ENCODE measurements at places on chromosomes 3 and 15.

- no peak for DNase-seq
Measured at GRCh38 chr3:182235504-182235903, 523.8 kb downstream of the SOX2 start.

- peak; percentile 9 for DNase-seq
Measured at GRCh38 chr3:119357190-119357589, 63.0 kb downstream of the ARHGAP31 start.

- DNase-seq = no peak
Measured at GRCh38 chr3:150090006-150090405, 119.3 kb upstream of the PFN2 start.

DNA sequence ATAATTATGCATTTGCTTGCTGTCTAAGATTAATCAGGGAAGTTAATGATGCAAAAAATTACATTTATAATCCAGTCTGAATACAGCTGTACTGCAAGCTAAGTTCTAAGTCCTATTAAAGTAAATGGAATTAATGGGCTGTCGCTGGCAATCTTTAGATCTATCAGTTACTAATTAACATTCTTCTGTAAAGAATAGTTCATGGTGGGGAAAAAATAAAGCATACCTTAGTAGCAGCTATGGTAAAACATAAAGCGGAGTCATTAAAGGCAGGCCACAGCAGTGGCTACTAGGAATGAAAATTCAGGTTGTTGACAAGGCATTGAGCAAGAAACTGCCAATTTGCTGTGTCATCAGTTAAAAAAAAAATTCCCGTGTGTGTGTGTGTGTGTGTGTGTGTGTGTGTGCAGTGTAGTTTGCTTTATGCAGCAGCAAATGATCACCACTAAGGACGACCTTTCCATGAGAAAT is 129.8 kb downstream of the ZNF385D start:
- DNase-seq = peak; percentile 73

GRCh38 chr3:19348941-19349564 is 200.7 kb downstream of the KCNH8 start:
- peak; percentile 39 for DNase-seq

DNA sequence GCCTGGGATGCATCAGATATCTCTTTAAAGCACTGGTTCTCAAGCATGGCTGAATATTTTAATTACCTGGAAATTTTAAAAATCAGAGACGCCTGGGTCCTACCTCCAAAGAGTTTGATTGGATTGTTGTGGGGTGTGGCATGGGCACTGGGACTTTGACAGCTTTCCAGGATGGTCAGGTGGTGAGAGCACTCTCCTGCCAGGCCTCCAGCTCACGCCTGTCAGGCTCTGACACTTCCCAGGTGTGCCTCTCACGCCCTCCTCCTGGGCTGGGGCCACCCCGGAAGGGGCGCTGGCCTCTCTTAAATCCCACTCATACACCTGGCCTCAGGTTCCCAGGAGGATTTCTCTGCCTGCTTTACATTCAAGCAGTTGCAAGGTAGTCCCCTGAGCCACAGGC is 48.5 kb downstream of the AMOTL2 start:
- no peak for DNase-seq

- peak; percentile 5 for DNase-seq
Measured at GRCh38 chr3:150830094-150830681, 67.2 kb upstream of the SIAH2 start.

DNA sequence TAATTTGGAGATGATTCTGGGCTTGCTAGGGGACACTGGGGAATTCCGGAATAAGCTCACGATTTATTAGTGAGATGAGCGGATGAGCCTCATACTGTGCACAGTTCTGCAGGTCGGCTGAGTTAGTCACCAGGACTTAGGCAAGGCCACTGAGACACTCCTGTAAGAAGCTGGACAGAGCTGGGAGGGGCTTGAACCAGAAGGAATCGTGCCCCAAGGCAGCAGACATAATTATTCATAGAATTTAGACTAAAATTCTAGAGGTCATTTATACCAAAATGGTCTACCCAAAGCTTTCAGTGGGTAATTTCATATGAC is 121.4 kb downstream of the VGLL4 start:
- no peak for DNase-seq

- no peak for DNase-seq
Measured at GRCh38 chr15:32679298-32679690, 37.8 kb downstream of the SCG5 start.

DNA sequence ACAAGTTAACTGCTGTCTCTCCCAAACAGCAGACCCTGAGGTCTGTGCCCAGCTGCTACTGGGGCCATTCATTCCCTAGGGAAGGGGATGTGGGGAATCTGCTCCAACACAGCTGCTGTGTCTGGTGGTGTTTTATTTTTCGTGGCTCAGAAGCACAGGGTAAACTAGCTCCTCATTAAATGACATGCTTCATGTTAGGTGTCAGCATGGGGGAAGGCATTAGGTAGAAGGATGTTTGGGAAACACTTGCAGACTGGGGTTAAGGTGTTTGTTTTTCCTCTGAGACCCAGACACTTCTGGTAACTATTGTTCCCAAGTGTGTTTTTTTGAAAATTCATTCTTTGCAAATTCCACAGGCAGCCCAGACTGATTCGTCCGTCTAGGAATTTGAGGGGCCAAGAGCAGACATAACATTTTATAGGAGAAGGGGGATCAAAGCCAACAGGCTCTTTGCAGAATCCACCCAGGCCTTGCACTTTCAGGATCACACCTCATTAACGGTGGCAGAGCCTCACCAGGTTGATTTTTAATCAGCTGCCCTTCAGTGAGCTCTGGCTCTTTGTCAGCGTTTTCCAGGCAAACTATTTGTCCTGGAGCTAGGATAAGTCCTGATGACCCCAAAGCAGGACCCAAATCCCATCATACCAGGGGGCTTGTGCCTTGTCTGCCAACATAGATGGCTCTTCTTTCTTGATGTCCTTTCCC is 65.4 kb upstream of the ITGA11 start:
- DNase-seq = no peak

- DNase-seq = peak; percentile 77
Measured at GRCh38 chr3:129238945-129239705, 10.3 kb upstream of the COPG1 start.

- no peak for DNase-seq
Measured at GRCh38 chr3:124512881-124513609, 217.2 kb upstream of the UMPS start.

DNA sequence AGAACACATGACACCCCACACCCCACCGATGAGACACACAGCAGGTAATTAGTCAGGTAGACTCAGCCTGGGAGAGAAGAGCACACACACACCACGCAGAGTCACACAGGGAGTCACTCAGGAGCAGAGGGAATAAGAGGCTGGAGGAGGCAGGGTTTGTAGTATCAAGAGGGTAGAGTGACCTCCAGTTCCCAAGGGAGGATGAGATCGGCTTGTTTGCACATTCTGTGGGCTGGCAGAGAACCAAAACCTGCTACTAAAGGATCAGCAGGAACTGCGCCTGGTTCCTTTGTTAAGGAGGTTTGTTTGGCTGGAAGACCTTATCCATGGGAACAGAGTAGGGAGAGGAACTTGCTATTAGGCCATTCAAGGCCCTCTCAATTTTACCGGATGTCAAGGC is 281.4 kb upstream of the SLCO3A1 start:
- peak; percentile 33 for DNase-seq

DNA sequence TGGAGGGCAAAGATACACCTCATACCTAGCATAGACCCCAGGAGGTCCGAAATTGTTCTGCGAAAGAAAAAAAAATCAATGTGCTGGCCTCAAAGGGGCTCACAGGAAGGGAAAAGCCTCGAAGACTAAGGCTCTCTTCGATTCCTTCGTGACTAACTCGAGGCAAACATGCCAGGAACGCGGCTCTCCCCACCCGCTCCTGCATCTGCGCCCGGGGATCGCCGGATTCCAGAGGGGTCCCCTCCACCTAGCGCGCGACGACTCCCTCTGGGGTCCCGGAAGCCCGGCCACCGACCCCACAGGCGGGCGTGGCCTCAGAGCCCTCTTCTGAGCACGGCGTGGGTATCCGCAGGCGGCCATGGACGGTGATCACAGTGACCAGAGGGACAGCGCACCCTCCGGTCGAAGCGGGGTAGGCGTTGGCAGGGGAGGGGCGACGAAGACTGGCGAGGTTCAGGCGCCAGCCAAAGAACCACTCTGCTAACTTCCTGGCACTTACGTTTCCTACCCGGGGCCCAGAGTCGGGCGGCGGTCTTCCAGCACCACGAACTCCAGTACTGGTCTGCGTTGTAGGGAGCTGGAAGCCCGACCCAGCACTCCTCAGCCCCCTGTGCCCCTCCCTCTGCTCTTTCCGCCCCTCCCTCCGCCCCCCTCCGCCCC is 515 bp upstream of the EIF3J start:
- DNase-seq = peak; percentile 75

- no peak for DNase-seq
Measured at GRCh38 chr3:162738784-162739183, 1242.2 kb downstream of the OTOL1 start.

DNA sequence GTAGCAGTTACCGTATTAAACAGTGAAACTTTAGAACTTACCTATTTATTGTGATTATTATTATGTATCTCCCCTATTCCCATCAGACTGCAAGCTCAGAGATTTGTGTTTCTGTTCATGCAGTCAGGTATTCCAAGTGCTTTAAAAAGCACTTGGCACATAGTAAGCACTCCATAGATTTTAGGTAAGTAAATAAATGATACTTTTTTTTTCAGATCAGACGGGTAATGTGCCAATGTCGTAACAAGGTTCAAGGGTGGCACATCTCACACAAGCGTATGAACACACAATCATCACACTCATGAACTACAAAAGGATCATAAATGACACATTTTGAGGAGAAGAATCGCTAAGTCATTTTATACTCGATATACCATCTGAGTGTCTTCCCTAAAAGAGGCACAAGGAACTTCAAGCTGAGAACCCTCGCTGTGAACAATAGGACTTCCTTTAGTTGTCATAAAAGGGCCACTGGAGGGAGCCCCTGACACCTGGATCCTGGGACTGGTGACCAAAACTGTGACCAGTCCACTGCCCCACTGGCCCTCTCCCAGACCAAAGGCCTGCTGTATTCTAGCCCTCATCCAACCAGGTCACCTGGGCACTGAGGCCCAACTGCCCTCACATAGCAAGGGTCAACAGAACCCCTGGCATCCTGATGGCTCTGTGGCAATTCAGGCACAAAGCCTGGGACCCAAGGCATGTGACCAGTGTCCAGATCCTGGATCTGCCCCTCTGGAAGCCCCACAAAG is 32.1 kb downstream of the KIF9 start:
- peak; percentile 50 for DNase-seq

DNA sequence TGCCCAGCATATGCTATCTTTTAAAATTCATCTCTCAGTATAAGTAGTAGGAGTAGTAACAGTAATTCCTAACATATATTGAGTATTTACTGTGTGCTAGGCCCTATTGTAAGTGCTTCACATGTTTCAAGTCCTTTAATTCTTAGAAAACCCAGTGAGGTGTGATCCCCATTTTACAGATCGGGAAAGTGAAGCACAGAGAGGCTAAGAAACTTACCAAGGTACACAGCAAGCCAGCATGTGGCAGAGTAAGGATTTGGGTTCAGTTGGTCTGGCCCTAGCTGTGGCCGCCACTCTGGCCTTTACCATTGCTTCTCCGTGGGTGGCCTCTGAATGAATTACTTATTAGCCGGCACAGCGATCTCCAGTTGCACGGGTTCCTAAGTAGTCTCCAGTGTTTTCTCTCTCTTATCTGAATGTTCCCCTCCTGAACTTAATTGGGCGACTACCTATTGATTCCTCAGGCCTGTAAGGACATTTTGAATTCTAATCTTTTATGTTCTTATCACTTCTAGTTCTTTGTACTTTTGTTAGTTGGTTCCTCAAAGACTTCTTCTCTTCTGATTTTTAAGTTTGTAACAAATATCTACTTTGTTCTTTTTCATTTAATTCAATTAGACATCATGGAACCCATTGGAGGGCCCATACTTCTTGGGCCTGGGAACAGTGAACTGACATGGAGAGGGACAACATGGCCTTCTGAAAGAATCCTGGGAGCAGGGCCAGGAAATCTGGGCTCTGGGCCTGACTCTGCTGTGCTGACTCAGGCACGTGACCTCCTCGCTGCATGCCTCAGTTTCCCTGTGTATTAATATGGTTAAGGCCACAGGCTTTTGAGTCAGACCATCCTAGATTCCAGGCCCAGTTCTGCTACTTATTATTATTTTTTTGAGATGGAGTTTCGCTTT is 11.6 kb downstream of the CLCN2 start:
- no peak for DNase-seq

DNA sequence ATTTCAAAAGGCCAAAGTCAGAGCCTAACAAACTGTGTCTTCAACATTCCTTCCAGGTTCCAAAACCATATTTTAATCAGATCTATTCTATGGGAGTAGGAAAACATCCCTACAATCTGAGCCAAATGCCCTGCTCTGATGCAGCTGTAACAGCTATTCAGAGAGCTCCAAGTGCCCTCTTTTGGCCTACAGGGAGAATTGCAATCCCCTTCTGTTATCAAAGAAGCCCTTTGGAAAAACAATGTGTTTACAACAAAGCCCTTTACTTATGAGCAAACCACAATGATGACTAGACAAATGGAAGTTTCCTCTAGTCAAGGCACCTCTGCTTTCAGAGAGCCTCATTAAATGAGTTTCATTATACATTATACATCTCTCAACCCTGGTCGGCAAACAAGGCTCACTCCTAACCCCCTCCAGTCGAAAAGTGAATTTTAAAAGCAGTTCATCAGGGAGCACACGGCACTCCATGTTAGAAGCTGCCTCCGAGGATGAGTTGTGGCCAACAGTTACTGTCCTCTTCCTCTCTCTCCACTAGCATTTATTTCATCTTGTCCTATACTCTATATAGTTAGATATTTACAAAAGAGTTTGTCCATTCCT is 42.6 kb upstream of the TMCO5A start:
- DNase-seq = peak; percentile 64

DNA sequence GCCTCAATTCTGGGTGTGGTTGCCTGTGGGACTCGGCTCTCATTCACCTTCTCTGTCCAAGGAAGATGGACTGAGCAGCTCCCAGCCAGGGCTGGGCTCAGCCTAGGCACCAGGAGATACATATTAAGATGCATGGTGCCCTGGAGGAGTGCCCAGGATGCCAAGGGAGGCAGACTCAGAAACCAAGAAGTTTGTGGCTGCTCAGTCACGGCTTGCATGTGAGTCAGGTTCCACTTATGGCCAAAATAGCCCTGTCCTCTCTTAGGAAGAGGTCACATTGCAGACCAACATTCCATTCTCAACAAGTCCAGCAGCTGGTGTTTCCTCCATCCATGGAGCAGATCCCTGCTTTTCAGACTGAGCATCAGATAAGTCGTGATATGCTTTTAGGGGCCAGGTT is 21.8 kb downstream of the CDCP1 start:
- DNase-seq = peak; percentile 59

DNA sequence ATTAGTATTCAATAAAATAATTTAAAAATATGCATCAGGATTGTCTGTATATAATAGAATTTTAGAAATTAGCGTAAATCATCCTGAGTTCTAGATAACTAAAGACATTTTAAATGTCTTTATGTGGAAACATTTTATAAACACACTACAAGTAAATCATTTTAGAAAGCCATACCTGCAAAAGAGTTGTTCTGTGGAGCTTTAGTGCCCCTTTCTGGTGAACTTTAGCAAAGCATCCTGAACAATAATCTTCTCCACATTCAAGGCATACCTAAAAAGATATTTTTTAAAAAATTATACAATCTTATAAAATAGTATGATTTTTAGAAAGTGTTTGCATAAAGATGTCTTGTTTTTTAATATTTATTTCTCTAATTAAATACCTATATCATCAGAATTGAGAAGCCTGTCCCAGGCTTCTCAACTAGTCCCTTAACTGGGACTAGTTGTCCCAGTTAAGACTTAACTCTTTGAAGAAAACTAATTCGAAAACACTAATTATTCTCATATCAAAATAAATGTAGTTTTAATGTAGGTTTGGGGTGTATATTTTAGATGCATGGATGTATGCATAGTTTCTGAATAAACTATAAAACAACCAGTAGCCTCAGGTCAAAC is 29.7 kb downstream of the ZBBX start:
- peak; percentile 27 for DNase-seq
